ENCODE measurements at places on chromosomes 5 and 9.

GRCh38 chr5:123485275-123485674 lies 26.7 kb upstream of the CSNK1G3 start:
- DNase-seq: no peak

- DNase-seq: no peak
These were observed 55.2 kb downstream of the CFAP77 start for GRCh38 chr9:132465131-132465635.

DNA sequence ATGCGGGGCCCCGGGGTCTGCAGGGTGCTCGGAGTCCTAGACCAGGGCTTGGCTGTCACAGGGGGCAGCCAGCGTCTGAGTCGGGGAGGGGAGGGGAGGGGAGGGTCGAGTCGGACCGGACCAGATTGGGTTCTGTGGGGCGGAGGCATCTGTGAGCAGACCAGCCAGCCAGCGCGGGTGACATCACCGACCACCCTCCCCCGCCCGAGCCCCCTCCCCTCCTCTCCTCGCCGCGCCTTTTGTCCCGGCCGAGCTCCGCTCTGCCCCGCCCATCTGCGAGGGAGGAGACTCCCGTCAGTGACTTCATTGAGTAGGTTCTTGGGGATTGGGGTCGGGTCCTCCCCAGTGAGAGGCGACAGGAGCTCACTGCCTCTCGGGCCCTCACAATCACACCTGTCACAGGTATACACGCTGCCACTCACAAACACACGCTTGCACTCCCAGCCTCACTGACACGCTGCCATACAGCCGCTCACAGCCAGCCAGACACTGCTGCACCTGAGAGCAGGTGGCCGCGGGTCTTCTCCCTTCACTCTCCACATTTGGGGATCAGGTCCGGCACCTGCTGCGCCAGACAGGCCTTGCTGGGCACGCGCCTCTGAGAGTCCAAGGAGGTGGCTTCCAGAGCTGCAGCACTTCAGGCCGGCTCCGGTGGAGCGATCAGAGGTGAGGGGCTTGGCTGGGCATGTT lies 546 bp downstream of the DNAJB5 start:
- DNase-seq: peak; percentile 55

DNA sequence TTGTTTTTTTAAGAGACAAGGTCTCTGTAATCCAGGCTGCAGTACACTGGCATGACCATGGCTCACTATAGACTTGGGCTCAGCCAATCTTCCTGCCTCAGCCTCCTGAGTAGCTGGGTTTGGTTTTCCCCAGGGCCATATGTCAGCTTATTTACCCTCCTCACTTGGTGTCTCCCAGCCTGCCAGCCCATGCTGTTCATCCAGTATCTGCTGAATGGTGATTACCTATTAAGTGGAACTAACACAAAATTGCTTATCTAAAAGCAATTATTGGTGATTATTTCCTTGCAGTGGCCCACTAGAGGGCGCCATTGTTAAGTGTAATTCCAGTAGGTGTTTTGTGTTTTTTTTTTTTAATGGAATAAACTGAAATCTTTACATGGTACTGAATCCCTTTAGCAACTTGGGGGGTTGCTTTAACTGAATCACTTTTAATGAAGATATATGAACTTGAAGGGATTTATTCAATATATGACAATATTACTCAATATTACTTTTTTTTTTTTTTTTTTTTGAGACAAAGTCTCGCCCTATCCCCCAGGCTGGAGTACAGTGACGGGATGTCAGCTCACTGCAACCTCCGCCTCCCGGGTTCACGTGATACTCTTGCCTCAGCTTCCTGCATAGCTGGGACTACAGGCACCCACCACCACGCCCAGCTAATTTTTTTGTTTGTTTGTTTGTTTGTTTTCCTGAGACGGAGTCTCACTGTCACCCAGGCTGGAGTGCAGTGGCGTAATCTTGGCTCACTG lies 13.8 kb downstream of the EXOSC2 start:
- DNase-seq: peak; percentile 71

DNA sequence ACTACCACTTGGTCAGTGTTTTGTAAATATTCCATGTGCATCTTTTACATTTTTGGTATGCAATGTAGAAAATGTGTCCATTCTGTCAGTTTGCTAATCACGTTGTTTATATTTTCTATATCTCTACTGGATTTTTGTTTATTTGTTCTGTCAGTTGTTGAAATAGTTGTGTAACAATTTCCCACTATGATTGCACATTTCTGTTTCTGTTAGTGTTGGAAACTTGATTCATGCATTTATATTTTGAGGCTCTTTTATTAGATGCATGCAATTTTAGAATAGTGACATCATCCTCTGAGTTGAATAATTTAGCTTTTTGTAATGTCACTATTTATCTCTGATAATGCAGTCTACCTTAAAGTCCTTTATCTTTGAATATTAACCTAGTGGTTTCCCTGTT lies 25.8 kb upstream of the LECT2 start:
- peak; percentile 32 for DNase-seq

DNA sequence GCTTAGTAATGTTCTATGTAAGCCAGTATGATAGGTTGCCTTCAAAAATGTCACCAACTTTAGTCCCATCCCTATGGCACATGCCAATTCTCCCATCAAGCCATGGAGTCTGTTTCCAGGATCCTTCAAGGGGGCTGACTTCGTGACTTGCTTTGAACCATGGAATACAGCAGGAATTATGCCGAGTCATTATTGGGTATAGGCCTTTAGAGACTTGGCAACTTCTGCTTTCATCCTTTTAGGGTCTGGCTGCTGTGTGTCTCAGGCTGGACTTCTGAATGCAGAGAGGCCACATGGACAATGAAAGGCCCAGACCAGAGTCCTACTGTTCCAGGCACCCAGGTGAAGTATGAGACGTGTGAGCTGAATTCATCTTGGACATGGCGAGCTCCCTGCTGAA lies 109.8 kb downstream of the DENND1A start:
- no peak for DNase-seq

DNA sequence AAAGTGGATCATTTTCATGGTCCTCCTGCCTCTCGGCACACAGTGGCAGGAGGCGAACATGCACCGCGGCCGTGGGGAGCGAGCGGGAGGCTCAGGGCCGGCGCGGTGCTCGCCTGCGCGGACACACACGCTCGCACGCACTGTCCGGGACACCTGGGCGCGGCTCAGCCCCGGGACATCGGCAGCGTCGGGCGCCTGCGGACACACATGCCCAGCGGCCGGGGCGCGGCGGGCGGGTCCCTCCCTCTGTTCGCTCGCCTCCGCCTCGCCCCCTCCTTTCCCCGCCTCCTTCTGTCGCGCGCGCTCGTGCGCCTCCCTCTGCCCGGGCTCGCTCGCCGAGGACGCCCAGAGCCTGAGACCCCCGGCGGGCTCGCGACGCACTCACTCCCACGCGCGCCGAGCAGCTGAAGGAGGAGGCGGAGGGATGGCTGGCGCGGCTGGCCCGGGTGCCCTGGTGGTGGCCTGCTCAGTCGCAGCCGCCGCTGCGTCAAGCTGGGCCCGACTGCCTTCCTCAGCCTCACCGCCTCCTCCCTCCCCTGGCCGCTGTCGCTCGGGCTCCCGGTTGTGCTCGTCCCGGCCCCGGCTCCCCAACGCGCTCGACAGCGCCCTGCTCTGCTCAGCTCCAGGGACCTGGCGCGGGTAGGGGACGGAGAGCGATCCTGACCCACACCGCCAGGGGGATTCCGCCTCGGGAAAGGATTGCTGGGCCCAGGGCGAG lies at the start of gene FRMD3:
Gene FRMD3 (minus strand): TSS at position 230 of the 718 bp plus-strand sequence. CDS start 170 bp downstream, at position 60.
- peak; percentile 88 for DNase-seq

GRCh38 chr9:32986971-32987370 lies 14.5 kb downstream of the APTX start:
- DNase-seq: peak; percentile 12

DNA sequence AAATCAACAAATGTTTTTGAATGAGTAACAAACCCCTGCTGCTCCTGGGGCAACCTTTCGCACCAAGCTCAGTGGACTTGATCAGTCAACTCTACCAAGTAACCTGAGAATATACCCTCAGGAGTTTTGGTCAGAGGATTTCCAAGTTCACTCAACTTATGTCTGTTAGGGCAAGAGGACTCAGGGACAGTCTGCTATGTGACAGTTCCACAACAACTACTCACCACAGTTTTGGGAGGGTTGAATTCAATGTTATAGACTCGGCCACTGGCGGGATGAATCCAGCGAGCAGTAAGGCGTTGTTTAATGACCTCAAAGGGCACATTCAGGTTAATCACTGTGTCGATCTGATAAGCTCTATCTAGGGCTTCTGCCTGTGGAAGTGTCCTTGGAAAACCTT lies 22.1 kb downstream of the AK3 start:
- DNase-seq: no peak

- no peak for DNase-seq
These were observed 60.8 kb downstream of the SEMA4D start for GRCh38 chr9:89436963-89437625.

DNA sequence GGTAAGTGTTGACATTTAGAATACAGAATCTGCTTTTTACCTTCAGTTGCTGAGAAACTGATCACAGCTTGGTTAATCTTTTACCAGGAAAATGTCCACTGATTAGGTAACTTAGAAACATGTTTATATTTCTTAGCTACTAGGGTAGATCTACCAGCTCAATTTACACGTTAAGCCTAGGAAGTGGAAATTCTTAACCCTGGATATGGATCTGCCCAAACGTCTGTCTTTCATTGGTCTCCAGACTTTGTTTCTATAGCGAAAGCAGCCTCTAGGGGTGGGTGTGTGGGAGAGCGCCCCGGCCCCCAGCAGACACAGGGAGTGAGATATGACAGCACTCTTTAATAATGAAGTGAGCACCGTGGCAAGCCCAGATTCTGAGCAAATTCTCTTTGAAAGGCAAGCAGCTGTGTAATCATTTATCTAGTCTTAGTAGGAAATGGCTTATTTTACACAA lies 141.6 kb upstream of the ZNF608 start:
- no peak for DNase-seq

DNA sequence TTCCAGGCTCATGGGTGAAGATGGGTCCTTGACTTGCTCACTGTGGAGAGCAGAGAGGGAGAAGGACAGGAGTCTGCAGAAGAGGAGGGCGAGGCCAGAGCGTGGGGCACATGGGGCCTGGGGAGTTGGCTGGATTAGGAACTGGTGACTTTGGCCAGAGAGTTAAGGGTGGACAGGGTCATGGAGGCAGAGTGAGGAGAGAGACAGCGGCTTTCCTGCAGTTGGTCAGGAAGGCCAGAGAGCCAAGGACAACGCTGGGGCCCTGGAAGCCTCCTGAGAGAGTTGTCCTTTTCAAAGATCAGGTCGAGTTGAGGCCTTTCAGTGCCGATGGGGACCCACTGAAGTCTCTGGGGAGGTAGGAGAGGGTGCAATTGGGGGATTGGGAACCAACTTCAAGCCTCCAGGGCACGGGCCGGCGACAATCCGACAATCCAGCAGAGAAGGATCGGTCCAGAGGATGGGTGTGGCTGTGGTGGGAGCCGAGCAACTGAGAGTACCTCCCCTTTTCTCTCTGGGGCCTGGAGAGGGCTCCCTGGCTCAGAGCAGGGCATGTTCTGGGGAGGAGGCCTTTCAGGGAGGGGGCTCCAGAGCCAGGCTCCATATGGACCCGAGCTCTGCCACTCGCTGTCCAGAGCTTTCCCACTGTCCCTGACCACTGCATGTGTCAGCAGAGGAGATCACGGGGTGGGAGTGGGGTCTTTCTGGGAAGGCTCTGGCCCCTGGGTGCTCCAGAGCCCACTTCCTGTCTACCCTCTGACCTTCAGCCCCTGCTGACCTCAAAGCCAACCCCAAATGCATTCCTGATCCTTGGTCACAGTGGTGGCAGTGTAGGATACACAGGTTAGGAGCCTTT lies 7.5 kb upstream of the PHYHD1 start:
- DNase-seq: peak; percentile 23

- DNase-seq: no peak
These were observed 82.6 kb upstream of the COL5A1 start for GRCh38 chr9:134559013-134559412.

DNA sequence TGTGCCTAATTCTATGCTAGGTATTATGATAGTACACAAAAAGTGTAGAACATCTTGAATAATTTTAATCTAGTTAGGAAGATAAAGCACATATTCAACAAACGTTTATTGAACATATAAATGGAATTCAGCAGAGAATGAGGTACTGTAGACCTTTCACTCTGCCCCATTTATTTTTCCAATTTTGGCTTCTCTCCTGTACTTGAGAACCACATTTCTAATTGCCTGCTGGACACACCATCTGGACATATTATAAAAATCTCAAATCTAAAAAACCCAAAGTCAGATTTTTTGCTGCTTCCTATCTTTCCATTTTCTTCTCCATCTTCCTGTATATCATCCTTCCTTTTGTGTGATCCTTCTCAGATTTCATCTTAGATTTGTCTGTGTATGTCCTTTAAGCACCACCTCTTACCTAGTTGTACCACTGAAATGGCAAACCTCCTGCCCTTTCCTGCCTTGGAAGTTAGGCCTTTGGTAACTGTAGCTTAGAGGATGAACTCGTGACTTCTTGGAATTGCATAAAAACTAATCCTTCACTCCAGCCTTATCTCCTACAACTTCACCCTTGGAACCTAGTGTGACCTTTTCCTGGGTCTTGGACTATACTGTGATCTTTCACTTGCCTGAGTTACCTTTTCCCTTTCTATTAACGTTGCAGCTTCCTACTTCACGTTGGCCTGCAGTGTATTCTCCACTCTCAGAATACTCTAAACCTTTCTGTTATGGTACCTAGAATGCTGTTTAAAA lies 8.8 kb downstream of the SLC26A2 start:
- DNase-seq: no peak

DNA sequence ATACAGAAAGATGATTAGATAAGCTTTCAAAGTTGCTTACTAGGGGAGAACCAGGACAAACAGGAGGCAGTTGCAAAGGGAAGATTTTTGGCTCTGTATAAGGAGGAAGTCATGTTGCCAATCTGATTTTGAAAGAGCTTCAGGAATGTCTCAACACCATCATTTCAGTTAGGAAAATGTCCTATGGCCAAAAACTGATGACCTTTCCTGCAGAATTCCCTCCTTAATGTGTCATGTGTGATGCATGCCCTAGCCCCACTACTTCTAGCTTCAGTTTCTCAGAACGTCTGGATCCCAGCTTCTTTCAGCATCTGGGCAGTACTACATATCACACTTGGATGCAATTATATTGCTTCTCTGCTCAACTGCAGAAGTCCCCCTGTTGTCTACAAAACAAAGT lies 211.5 kb upstream of the NREP start:
- DNase-seq: peak; percentile 83

DNA sequence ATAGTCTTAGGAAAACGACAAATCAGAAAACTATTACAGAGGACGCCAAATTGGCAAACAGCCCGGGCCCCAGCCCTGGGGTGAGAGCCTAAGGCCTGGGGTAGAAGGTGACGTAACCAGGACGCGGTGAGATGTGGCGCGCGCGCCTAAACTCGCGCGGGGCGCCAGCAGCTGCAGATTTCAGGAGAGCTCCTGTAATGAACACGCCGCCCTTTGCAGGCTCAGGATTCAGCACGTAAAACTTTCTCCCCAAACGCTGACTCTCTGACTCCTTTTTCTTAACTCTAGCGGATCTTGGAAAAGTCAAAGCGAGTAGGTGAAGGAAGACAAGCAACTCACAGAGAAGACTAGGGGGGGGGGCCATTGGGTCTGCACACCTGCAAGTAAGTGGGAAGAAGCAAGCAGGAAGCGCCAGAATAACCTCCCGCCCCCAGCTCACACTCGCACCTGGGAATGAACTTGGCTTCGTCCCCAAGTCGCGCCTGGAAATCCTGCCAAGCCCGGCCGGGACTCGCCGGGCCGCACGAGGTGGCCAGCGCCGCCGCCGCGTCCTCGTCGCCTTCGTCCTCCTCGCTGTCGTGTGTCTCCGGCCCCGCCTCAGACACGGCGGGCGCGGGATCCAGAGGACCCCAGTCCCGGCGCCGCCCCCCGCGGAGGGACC lies 822 bp downstream of the RASEF start:
- DNase-seq: peak; percentile 13

- DNase-seq: peak; percentile 73
These were observed 484.6 kb downstream of the PRELID2 start for GRCh38 chr5:145350513-145350912.

Data from EH (cell line).